ENCODE measurements at places on chromosomes 16 and 17.

DNA sequence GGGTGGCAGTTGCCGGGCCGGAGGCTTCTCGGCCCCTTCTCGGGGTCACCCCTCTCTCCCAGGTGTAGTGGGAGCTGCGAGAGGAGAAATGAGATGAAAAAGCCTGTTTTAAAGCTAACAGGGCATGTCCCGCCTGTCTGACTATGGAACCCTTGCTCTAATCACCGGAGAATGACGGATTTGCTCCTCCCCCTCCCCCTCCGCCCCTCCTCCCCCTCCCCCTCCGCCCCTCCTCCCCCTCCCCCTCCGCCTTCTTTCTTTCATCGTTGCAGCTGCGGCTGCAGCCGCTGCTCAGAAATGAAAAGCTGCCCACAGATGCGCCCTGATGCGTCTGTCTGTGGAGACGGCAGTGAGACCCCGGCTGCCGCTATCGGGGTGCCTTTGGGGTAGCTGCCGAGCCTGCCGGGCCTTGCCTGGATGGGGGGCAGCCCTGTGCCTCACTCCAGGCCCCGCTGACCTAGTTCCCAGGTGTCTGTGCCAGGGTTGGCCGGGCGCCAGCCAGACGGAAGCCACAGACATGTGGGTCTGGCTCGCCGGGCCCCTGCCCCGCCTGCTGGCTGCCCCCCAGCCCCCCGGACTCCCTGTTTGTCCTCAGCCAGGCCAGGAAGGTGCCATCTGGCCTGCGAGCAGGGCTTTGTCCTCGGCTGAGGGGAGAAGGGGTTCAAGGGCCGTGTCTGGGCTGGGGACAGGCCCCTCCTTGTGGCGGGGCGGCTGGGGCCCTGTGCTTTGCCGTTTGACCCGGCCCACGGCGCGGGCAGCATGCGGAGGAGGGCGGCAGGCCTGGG lies 37.7 kb downstream of the GINS2 start:
- no peak for DNase-seq

- no peak for DNase-seq
Observed at GRCh38 chr17:58789831-58790230, 34.2 kb downstream of the PPM1E start.

DNA sequence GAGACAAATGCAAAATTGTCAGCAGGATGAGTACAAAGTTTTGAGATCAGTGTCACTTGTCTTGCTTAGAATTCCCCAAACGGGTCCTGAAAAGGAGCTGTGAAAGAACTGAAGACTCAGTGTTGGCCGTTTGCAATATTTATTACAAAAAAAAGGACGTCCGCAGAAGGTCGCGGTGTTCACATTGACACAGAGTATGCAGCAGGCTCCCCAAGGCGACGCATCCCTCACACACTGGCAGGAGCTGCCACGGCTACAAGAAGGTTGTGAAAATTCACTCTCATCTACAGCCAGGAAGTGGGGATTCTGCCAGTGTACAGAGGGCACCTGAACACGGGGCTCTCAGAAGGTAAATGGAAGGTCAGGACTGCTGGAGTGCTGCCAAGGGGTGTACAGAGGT lies 26.2 kb downstream of the AIPL1 start:
- DNase-seq = no peak

DNA sequence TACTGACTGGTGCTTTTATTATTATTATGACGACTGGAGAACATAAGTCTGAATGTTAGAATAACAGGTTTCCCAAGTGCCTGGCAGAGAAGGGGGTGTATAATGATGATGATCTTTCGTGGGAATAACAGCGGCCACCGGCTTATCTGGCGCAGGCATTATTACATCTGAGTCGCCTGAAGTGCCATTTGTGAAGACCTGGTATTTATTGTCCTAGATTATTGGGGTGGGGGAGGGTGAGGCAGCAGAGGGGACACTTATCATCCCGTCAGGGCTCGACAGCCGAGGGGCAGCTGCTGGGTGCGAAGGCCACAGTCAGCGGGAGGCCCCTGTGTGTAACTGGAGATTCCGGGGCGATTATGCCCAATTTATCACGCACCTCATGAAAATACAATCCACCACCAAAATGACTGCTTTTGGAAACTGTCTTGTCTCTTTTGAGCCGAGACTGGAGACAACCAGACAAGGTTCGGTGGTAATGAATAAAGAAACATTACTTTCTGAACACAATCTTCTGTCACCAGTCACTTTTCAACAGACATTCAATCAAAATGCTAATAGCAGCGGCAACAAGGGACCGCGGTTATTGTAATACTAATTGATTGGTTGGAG lies 199.3 kb downstream of the CCDC182 start:
- DNase-seq = no peak

DNA sequence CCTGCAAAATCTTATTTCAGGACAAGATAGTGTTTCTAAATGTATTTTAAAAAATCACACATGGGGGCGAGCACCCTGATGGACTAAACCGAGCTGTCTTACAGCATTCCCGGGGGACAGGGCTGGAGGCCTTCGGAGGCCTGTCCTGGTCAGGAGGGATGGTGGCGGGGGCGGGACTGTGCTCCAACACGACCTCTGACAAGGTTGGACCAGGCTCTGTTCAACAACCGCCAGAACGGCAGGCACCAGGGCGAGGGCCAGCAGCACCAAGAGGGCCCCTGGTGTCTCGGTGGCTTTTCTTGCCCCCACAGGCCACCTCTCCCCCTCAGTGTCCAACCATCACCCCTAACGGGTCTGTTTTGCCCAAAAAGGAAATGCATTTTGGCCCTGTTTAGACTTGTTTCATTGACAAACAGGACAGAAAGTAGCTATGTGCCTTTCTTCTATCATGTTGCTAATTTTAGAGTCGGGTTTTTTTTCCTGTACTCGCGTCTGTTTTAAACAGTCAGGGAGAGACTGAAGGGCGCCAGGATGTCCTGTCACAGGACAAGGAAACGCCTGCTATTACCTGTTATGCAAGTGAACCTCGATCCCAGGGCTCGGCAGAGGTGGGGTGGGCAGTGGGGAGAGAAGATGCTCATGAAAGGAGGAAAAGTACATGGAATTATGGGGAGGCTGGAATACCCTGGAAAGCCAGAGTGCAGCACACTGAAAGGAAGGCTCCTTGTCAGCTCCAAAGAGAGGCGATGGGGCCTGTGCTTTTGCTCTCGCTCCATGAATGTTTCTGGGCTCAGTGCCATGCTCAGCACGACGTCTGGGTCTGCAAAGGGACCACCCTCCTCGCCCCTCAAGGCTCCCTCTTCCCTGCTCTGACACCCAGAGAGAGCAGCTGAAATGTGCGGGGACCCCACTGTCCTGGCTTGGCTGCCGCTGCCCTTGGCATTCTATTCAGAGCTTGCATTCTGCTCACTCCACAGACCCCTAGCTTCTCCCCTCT lies 11.9 kb downstream of the TMEM204 start:
- no peak for DNase-seq

DNA sequence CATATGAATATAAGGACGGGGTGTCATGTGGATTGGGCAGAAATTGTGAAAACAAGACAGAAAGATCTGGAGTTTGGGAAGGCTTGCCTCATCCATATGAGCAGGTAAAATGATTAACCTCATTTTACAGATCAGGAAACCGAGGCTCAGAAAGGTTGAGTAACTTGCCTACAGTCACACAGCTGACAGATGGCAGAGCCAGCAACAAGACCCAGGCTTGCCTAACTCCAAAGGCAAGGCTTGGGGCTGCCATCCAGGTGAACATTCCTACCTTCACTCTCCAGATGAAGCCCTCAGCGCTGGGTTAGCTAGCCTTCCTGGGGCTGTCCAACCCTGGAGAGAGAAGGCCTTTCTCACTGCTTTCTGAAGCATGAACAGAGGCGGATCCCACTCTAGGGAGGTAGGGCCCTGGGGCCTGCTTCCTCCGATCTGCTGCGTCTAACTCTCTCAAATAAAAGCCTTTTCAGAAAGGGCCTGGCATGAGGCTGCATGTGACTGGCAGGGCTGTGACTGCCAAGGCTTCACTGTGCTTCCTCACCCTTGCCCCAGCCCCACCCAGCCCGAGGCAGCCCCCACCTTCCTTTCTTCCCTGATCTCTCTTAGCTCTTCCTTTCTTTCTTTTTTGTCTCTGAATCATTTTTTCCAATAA lies 107.8 kb downstream of the GNAO1 start:
- DNase-seq = no peak

GRCh38 chr17:30238387-30239088 lies 3.0 kb upstream of the SLC6A4 start:
- DNase-seq = no peak

DNA sequence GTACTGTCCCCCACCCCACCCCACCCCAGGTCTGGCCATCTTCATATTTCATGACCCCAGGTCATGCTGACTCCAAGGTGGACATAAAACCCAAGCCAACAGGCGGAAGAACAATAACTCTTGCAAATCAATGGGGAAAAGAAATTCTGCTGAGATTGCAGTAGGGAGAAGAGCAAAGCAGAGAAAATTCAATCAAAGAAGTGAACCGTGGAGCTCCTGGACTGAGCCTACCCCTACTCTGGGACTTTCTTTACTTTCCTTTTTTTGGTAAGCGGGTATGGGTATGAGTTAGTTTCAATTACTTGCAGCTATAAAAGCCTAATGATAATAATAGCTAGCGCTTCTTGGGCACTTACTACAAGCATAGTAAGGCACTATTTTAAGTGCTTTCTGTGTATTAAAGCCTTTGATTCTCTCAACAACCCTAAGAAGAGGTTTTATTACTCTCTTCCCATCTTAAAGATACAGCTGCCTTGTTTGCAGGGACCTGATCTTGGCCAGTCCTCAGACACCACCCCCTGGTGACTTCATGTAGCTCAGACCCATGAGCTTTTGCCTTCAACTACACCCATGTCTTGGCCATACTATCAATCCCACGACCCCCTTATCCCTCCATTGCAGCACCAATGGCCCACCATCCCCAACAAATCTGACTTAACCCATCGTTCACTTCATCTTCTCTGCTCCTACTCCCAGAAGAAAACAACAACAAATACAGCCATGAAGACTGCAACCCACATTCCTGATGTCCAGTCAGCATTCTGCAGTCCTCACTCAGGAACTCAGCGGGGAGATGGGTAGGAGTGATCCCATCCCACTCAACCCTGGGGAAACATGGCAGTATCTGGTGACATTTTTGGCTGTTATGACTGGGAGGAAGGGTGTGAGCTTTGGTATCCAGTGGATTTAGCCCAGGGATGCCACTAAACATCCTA lies 4.4 kb downstream of the GGA2 start:
- no peak for DNase-seq

DNA sequence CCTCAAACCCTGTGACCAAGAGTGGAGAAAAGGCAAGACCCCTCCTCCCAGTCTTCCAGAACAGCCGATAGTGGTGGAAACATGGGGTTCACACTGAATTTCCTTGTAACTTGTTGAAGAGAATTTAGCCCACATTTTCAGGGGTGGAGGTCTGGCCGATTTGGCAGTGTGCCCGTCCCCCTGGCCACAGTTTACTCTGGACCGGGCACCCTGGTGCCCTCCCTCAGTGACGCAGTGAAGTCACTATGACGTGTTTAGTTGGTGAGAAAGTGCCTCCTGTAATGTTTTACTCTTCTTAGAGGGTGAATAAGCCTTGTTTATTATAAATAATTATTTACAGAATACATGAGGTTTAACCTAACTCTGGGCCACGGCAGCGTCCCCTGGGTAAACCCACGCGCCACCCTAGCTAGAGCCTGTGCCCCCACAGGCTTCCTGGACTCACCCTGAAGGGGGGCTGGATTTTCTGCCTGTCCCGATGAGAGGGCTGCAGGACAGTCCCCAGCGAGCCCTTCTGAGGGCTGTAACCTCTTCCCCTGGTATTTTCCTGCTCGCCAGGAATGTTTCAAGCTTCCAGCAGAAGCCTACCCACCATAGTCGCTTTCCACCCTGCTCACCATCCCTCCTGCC lies 316.9 kb downstream of the SEC14L1 start:
- no peak for DNase-seq

- DNase-seq = peak; percentile 63
Observed at GRCh38 chr17:32783602-32784001, 93.3 kb downstream of the MYO1D start.

Measured in CD4-positive, alpha-beta T cell treated with Interleukin-1 beta for 1 hour (primary cell).